ENCODE measurements at places on chromosomes 1 and 21. TPM values are rescaled to one million over a fixed set of nuclear protein-coding genes. Genes with fewer than 3 reads are reported as not detected.

- no peak for DNase-seq
Observed at GRCh38 chr1:245698860-245699259, 544.1 kb downstream of the KIF26B start.

Gene SLC22A15
- 7.8 TPM for total RNA-seq

Gene FYB2
- not detected for total RNA-seq

Gene TNFRSF18
- not detected for total RNA-seq

DNA sequence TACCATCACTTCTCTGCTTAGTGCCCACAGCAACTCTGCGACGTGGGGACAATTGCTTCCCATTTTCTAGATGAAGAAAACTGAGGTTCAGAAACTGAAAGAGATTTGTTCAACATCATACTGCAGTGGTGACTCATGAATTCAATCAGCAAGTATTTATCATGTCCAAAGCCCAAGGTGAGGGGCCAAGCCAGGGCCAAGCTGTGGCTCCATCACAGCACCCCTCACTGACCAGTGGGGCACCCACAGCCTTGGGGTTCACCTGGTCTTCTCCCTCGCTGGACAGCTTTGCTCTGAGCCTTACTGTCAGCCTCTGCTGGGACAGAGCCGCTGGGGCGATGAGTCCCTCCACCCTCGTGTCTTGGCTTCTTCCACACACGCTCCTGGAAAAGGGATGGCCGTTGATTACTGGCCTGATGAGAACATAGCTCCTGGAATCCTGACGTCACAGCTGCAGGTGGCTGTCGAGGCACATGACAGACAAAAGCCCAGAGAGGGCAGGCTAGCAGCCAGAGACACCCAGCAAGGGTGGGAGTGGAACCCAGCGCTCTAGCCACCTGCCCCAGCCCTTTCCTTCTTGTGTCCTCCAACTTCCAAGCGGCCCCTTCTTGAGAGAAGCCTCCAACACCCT, 6.2 kb downstream of the EDN2 start:
- no peak for DNase-seq

DNA sequence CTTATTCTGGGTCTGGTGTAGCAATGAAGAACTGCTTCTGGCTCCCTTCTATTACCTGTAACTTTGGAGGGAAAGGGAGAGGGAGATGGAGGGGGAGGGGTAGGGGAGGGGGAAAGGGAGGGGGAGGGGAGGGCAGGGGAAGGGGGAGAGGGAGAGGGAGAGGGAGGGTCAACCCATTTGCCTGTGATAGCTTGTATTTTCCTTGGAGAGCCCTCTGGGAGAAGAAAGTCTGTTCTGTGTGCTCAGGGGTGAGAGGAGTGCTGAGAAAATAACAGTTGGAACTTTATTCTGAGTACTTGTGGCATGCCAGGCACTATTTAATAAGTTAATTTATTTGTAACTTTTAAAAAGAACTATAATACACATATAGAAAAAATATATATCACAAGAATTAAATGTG, 70.7 kb upstream of the TSPAN2 start:
- DNase-seq, result no peak

DNA sequence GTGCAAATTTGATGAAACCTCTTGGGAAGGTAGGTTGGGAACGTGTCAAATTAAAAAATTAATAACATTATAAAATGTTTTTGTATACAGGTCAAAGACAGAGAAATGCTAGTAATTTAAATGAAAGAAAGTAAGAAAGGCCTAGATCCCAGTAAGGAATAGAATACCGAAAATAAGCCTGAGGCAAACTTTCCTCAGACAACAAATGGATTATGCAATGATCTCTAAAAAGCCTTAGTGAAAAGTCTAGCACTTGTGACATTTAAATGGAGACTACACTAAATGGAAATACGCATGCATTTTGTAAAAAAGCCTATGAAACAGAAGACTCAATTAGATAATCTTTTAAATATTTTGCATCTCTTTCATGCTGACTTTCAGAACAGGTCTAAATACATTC, 138.5 kb upstream of the ZNHIT6 start:
- DNase-seq, result peak; percentile 48

DNA sequence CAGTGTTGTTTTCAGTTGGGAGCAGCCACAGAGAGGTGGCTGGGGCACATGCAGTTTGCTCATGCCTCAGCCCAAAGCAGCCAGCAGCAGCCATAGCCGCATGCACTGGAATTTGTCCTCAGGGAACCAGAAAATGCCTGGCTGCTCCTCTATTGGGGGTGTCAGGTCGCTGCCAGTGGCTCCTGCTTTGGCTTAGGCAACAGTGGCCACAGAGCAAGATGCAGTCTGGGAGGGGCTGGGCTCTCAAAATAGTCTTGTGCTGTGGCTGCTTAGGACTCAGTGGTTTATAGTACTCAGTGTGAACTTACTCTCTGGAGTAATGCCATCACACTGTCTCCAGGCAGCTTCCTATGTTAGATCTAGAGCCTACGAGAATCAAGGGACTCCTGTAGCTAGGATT, 25.0 kb downstream of the CD55 start:
- DNase-seq, result no peak

GRCh38 chr1:36829961-36830360, 204.4 kb downstream of the GRIK3 start:
- DNase-seq, result no peak

DNA sequence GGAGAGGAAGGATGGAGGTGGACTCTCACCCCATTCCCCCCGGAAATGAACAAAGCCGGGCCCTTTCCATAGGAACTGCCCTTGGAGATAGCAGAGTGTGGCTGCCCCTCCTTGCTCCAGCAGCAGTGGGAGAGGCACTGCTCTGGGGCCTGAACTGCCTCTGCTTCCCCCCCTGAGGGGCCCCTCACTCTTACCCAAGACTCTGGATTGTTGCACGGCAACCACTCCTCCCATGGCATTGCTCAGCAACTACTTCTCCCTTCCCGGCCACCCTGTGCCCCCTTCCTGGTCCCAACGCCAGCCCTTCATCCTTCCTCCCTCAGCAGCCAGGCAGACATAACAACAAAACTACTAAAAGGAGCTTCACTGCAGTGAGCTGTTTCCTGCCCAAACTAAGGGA, 3.0 kb upstream of the ACKR1 start:
- DNase-seq, result no peak

Gene EFNA3
- total RNA-seq, result 0.43 TPM

GRCh38 chr1:224873434-224874369, 55.8 kb upstream of the DNAH14 start:
- peak; percentile 87 for DNase-seq

DNA sequence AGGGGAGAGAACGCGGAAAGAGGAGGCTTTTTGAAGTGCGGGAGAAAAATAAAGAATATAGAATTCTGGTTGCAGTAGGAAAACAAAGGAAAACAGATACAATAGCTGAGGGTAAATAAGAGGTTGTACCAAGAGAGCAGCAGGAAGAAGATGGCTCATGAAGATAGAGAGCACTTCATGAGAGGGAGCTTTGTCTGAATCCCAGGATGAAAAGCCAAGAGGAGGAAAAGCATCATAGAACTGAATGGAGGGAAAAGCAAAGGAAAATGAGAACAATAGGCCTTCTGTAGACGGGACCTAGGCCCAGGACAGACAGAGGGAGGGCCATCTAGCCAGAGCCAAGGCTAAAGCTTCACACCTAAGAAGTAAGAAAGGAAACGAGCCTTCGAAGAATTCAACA, 49.5 kb downstream of the ATP6V1G3 start:
- DNase-seq, result no peak

GRCh38 chr21:34333121-34333739, 30.6 kb upstream of the KCNE2 start:
- DNase-seq, result no peak

- DNase-seq, result no peak
Observed at GRCh38 chr1:179935909-179936496, 18.6 kb upstream of the CEP350 start.

Gene KCTD3
- 38.0 TPM for total RNA-seq

Gene ZNF678
- 4.2 TPM for total RNA-seq

Gene DCST2
- total RNA-seq, result not detected

DNA sequence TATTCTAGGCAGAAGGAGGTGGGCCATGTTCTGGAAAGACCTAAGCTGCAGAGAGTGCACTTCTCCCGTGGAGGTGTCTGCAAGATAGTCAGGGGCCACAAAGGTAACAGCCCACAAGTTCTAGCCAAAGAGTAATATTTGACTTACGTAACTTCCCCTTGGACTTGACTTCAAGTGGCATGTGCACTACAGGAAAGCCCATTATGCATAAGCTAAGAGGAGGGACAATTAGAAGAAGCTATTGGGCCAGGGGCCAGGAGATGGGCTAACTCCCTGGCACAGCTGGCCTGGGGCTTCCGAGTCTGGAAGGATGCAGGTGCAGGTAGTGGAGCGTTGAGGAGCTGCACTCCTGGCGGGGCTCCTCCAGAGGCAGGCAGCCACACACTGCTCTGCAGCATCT, 58.3 kb downstream of the ERG start:
- no peak for DNase-seq

DNA sequence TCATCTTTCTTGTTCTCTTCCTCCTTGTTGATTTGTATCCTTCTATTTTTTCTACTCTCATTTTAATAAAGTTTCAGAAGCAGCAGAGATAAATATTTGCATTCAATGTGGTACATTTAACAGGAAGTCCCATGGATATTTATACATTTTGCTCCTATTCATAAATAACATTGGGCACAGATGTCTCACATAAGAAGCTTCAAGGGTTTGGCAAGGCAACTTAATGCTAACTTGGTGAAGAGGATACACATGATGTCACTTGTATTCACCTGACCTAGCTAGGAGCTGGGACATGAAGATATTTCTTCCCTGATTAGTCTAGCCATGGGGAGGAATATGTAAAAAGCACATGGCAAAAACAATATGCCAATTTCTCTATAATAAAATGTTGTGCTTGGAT, 65.1 kb upstream of the DUSP10 start:
- DNase-seq, result no peak

DNA sequence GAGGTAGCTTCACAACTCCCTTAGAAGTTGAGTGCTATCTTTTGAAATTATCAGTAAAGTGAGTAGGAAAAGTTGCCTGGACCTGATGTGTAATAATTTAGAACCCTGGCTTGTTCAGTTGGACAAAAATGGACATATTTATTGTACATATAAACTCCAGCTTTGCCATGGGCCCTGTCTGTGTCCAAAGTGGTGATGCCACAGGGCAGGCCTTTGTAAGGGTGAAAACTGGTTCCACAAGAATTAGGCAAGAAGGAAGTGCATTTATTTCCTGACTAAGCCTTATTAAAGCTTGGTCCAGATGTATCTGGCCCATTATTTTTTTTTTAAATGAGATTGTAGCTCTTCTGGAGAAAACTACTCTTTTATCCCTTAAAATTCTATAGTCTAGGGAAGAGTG, 47.9 kb downstream of the MACO1 start:
- DNase-seq, result no peak

GRCh38 chr1:114854693-114855320, at the start of gene SYCP1:
Gene SYCP1, plus strand, starts transcription at chr1:114854863. Its CDS starts 602 bp downstream, at chr1:114855465.
- no peak for DNase-seq

Gene F5
- total RNA-seq, result not detected

Gene PTGFR
- total RNA-seq, result 7.7 TPM

GRCh38 chr21:40386294-40386911, 460.6 kb downstream of the DSCAM start:
- DNase-seq, result no peak

Gene SPRR3
- total RNA-seq, result not detected

GRCh38 chr21:32537569-32537881, 47.8 kb downstream of the TCP10L start:
- DNase-seq, result no peak

GRCh38 chr1:185468626-185469025, 151.6 kb upstream of the IVNS1ABP start:
- no peak for DNase-seq

DNA sequence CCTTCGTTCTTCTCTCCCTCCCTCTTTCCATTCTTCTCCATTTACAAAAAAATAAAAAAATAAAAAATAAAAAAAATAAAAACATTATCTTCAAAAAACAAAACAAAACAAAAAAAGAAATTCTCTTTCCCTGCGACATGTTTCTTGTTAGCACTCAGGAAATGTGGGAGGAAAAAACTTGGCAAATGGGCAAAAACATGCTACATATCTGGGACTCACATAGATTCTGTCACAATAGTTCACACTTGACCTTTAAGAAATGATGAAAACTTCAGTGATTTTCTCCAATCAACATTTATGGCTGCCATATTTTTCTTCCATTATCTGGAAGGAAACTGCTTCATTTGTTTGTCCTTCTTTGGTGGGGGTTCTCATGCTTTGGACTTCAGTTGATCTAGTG, 109.3 kb downstream of the PRKAB2 start:
- no peak for DNase-seq

Gene IL19
- 1.7 TPM for total RNA-seq

Gene LHX8
- total RNA-seq, result not detected

Gene PTGER3
- total RNA-seq, result 0.97 TPM

- DNase-seq, result no peak
Observed at GRCh38 chr1:94079080-94079940, 41.6 kb downstream of the ABCA4 start.

Gene MINDY1
- 11.0 TPM for total RNA-seq

GRCh38 chr1:20735581-20736111, 3.1 kb upstream of the SH2D5 start:
- DNase-seq, result no peak

Gene CLK2
- total RNA-seq, result 21.6 TPM

GRCh38 chr1:58754683-58755467, 29.0 kb downstream of the JUN start:
- DNase-seq, result no peak

- DNase-seq, result peak; percentile 78
Observed at GRCh38 chr1:17168091-17168876, 36.6 kb upstream of the PADI1 start.

DNA sequence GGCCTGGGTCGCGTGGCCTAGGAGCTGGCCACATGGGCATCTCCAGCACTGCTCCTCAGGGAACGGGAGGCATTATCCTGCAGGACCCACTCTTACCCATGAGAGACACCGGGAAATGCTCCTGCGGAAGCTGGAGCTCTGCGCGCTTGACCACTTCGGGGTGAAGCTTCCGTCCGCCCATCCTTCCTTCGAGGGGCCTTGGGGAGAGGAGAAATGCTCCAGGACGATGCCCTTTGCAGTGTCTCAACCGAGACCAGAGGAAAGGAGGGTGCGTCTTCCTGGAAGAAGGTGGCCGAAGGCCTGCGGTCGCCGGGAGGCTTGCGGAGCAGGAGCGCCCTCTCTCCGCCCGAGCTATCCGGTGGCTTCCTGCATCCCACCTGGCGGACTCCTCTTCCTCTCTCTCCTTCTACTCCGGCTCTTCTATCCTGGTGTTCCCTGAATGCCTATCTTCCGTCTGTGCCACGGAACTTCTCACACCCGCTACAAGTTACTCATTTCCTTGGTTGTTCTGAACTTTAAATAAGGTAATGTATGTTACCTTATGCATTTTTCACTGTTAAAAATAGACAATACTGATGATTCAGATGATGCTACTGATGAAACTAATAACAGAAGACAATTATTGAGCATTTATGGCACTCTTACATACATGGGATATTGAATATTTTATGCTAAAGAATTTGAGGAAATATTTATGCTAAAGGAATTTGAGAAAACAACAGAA, 91.4 kb downstream of the PRKAB2 start:
- no peak for DNase-seq
